Neural progenitor cell (in vitro differentiated cells): ENCODE measurements at places on chromosomes 13 and 19. TPM values are rescaled to one million over a fixed set of nuclear protein-coding genes. Genes with fewer than 3 reads are reported as not detected.

DNA sequence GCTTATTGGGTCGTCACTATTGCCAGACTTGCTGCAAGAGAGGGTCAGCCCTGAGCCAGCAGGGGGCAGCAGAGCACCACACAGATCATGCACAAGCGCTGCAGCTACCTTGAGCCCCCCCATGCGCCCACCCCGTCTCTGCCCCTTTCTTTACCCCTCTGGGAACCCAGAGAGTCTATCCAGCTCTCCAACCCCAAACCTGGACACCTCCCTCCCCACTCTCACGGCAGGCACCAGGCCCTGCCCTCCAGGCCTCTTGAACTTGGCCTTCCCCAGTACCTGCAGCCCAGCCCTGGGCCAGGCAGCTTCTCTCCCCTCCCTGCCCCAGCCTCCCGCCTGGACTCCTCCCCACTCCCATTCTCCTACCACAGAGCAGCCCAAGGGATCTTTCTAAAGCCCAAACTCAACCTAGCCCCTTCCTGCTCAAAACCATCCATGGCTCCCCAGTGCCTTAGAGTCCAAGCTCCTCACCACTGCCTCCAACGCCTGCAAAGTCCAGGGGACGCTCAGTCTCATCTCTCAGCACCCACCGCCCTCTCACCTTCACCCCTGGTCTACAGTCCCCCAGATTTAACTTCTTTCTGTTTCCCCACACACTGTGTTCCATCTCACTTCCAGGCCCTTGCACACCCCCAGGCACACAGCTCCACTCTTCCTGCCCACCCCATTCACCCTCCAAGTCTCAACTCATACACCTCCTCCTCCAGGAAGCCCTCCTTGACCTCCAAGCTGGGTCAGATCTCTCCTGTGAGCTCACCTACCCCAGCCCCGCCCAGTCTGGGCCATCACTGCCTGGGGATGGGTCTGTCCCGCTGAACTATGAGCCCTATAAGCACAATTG is 9.4 kb upstream of the CEACAM16 start:
- DNase-seq = peak; percentile 85

DNA sequence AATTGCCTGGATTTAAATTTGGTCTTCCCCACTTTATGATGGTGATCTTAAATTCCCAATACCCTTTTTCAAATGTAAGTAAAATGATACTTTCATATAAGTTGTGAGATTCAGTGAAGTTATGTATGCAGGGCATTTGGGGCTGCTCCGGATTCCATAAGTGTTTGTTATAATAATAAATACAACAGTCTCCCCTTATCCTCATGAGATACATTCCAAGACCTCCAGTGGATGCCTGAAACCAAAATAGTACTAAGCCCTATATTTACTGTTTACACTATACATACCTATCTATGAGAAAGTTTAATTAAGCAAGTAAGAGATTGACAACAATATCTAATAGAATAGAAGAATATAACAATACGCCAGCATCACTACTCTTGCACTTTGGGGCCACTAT is 2237.8 kb downstream of the PCDH9 start:
- no peak for DNase-seq

- DNase-seq = no peak
Measured at GRCh38 chr13:24179486-24179850, 18.9 kb downstream of the SPATA13 start.

DNA sequence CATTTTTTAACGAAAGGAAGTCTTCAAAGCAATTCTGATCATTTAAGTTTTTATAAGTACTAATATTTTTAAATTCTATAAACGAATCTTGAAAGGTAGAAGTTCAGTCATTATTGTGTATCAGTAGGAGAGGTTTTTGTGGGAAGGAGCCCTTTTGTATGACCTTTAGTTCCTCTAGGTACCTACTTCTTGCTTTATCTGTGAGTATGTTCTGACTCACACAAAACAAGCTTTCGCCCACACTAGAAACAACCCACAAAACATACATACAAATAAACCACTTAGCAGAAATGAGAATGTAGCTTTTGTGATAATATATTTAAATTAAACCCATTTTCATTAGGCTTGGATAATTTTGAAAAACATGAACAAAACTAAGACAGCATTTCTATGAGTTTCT is 27.8 kb downstream of the ERCC5 start:
- no peak for DNase-seq

- no peak for DNase-seq
Measured at GRCh38 chr13:29819143-29819542, 31.3 kb downstream of the UBL3 start.

DNA sequence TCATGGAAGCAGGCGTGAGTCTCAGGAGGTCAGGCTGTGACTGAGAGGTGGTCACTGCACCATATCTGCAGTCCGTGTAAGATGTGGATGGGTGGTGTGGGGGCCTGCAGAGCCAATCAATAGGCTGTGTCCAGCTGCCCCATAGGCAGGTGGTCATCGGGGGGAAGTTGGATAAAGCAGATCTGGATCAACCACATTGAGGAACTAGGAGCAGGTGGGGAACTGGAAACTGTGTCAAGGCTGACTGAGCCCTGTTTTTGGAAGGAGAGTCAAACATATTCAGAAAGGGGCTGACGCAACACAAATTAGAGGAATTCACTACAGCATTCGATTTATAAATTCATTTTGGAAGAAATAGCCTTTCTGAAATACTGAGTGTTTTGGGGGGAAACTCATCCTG is 15.0 kb downstream of the CLEC4M start:
- no peak for DNase-seq

PRX gene
- total RNA-seq = 1.4 and 4.7 TPM in 2 replicates
